Naive B cell (primary cell): ENCODE measurements at places on chromosomes 12 and 14.

DNA sequence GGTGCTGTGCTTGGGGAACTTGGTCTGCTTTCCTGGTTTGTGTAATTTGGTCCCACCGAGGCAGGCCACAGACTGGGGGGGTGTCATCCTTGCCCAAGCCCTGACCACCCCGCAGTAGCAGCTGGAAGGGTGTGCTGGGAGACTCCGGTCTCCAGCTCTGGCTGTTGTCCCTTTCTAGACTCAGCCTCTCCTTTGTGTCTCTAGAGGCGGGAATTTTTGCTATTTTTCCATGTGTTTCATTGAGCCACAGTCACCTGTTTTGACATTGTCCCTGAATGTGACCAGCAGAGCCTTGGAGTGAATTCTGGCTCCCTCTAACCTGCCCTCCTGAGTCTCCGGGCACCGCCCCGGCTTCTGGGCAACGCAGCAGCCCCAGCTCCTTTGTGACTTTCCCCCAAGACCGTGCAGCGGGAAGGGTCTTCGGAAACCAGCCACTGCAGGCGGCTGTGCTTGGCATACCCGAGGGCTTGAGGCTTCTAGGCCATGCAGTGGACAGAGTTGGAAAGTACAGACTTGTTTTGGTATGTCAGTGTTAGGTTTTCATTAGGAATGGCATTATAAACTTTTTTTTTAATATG is 98.6 kb downstream of the TNFAIP2 start:
- H3K4me1 ChIP-seq = no peaks in the 10 kb centered on the region
- H3K27me3 ChIP-seq = peaks cover 36% of the 10 kb centered on the region
- DNase-seq = no peak
- no peak overlapping the region for H3K27ac ChIP-seq
- no peaks in the 10 kb centered on the region for H3K36me3 ChIP-seq
- H3K4me3 ChIP-seq = no peak overlapping the region

DNA sequence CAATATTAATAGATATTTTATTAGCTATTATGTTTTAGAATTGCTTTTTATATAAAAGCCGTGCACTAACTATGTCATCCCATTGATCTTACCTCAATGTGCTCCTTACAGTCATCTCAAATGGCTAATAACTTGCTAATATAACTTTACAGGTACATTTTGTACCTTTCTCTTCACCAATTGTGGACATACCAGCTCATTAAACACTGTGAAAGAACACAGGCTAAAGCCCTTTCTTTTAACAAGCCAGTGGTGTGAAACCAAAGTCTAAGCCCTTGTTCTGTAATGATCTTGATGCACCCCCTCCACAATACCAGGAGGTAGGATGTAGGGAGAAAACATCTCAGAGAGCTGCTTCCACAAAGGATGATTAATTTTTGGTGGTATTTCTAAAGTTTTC is 675.3 kb upstream of the USP15 start:
- no peaks in the 10 kb centered on the region for H3K4me1 ChIP-seq
- no peak for DNase-seq
- no peak overlapping the region for H3K27ac ChIP-seq
- H3K27me3 ChIP-seq = no peaks in the 10 kb centered on the region
- peaks cover 4% of the 10 kb centered on the region for H3K36me3 ChIP-seq

DNA sequence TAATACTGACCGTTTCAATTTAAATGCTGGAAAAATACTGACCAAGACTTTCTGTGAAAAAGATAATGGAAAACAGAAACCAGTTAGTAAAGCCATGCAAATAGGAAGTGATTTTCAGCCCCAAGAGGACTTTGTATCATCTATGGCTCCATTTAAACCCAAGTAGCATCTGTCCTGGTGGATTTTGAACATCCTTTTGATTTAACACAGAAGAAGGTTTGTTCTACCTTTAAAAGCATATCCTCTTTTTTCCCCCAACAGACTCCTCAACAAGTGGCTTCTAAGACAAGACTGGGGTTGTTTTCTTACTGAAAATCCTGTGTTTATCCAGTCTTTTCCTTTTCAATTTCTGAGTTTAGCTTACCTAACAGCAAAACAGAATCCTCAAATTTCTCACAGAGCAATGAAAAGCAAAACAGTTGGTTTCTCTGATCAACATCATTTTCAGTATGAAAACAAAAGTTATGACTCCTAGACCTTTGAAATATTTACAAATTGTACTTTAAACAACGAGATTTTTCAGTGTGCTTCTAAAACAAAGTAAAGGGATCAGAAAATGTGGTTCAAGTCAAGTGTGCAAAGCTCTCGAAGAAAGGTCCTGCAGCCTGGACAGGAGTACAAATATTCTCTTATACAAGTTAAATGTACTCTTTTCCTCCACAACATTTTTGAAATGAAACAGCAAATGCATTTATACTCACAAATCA is 2.9 kb downstream of the PHLDA1 start:
- no peak for DNase-seq

GRCh38 chr14:29861996-29862395 is 65.7 kb downstream of the PRKD1 start:
- H3K27ac ChIP-seq = no peak overlapping the region
- H3K36me3 ChIP-seq = no peaks in the 10 kb centered on the region
- no peak for DNase-seq
- H3K4me1 ChIP-seq = peaks cover 15% of the 10 kb centered on the region
- no peak overlapping the region for H3K4me3 ChIP-seq

DNA sequence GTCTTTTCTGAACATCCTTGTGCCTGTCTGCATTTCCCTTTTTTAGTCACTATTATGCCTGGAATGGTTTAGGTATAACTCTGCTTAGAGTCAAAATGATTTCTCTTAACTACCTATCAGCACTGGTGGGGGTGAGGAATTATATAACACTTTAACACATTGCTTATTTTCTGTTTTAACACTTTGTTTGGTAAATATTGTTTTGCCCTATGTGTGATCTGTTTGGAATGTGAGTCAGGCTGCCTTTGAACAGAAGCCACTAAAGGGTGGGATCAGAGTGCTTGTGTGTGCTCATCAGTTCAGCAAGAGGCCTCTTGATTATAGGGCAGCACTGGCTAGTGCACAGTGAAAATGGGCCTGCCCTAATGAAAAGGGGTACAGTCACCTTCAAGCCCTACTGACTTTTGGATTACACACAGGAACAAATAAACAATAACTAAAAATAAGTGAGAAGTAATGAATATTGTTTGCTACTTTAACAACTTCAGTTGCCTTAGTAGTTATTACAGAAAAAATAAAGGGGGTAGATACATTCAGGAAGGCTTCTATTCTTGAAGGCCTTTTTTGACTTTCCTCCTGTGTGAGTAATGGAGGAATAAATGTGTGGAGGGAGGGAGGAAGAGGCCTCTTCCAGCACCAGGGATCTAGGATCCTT is 23.2 kb downstream of the NGDN start:
- no peaks in the 10 kb centered on the region for H3K36me3 ChIP-seq
- H3K27me3 ChIP-seq = no peaks in the 10 kb centered on the region
- H3K27ac ChIP-seq = no peak overlapping the region
- DNase-seq = no peak

GRCh38 chr12:81727391-81727790 is 31.8 kb downstream of the PPFIA2 start:
- H3K27ac ChIP-seq = no peak overlapping the region
- no peaks in the 10 kb centered on the region for H3K4me1 ChIP-seq
- no peaks in the 10 kb centered on the region for H3K27me3 ChIP-seq
- no peak for DNase-seq
- no peaks in the 10 kb centered on the region for H3K36me3 ChIP-seq

GRCh38 chr14:104885973-104886689 is 21.1 kb downstream of the CEP170B start:
- no peaks in the 10 kb centered on the region for H3K4me1 ChIP-seq
- H3K36me3 ChIP-seq = no peaks in the 10 kb centered on the region
- no peak overlapping the region for H3K27ac ChIP-seq
- H3K27me3 ChIP-seq = no peaks in the 10 kb centered on the region
- no peak for DNase-seq
- H3K4me3 ChIP-seq = no peak overlapping the region

GRCh38 chr14:29465095-29465494 is 462.6 kb downstream of the PRKD1 start:
- no peaks in the 10 kb centered on the region for H3K36me3 ChIP-seq
- H3K4me3 ChIP-seq = no peak overlapping the region
- DNase-seq = no peak
- H3K27me3 ChIP-seq = no peaks in the 10 kb centered on the region
- H3K27ac ChIP-seq = no peak overlapping the region

DNA sequence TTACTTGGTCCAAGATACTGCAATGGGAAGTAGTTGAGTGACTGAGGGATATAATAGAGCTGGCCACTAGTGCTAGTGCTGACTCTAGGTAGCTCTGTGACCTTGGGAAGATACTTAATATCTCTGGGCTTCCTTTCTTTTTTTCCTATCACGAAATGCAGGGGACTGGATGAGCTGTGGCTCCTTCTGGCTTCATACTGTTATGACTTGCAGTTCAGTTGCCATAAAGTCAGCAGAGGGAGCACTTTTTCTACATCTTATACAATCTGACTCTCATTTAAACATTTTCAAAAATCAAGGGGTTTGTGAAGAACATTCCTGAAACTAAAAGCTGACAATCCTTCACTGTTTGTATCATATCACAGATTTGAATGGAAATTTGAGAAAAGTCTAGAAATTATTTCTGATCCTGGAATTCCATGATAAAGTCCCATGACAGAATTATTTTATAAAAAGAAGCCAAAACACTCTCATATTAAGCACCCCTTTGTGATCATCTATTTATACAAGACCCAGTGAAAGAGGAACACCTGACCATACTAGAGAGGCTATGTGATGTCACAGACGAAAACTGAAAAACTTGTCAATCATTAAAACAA is 5.3 kb downstream of the BHLHE41 start:
- H3K27me3 ChIP-seq = peaks cover 12% of the 10 kb centered on the region
- peak; percentile 34 for DNase-seq
- no peaks in the 10 kb centered on the region for H3K36me3 ChIP-seq
- no peak overlapping the region for H3K27ac ChIP-seq
- H3K4me1 ChIP-seq = peaks cover 33% of the 10 kb centered on the region

DNA sequence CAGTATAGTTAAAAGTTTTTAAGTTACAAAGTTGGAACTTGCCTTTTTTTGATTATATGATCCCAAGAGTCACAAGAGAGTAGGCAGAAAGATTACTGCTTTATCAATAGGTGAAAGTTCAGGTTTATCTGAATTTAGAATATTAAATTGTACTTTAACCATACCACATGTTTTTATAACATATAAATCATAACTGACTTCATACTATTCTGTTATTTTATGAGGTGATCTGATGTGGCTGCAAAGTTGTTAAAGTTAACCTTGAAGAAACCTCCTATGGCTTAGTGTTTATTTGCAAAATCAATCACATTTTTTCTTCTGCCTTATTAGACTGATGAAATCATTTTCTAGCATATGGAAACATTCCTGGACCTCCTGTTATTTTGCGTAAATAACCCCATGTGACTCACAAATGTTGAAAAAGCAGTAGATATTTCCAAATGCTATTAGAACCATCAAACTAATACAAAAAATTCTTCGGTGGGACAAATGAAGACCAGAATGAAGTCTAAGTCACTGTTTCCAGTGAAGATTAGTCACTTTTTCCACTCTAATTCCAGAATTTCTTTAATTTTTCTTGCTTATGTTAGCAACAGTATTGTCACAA is 132.1 kb downstream of the RAD51B start:
- no peaks in the 10 kb centered on the region for H3K4me1 ChIP-seq
- H3K36me3 ChIP-seq = no peaks in the 10 kb centered on the region
- no peak for DNase-seq
- H3K27ac ChIP-seq = no peak overlapping the region
- no peak overlapping the region for H3K4me3 ChIP-seq
- no peaks in the 10 kb centered on the region for H3K27me3 ChIP-seq

DNA sequence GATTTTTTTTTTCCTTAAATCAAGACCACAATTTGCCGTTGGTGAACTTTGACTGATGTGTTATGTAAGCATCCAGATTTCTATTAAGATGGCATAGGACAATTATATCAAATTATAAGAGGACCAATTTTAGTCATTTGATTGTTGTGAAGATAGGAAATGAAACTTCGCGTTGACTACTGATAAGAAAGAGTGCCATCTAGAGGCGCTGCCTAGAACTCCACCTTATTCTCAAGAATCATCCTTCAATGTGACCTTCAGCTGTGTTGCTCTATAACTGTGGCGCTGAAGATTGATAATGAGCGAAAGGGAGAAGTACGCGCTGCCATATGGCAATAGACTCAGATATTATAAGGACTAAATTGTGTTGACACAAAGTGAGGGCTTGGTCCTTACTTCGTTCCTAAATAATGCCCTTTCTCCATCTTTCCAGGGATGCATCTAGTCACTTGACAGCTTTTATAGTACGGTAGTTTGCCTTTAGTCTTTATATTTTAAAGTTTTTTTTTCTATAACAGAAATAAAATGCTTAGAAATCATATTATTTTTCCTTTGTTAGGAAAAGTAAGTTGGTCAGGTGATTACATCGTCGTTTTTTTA is 350.8 kb upstream of the STXBP6 start:
- H3K4me1 ChIP-seq = no peaks in the 10 kb centered on the region
- DNase-seq = peak; percentile 14
- H3K27me3 ChIP-seq = no peaks in the 10 kb centered on the region
- H3K4me3 ChIP-seq = no peak overlapping the region
- no peaks in the 10 kb centered on the region for H3K36me3 ChIP-seq

DNA sequence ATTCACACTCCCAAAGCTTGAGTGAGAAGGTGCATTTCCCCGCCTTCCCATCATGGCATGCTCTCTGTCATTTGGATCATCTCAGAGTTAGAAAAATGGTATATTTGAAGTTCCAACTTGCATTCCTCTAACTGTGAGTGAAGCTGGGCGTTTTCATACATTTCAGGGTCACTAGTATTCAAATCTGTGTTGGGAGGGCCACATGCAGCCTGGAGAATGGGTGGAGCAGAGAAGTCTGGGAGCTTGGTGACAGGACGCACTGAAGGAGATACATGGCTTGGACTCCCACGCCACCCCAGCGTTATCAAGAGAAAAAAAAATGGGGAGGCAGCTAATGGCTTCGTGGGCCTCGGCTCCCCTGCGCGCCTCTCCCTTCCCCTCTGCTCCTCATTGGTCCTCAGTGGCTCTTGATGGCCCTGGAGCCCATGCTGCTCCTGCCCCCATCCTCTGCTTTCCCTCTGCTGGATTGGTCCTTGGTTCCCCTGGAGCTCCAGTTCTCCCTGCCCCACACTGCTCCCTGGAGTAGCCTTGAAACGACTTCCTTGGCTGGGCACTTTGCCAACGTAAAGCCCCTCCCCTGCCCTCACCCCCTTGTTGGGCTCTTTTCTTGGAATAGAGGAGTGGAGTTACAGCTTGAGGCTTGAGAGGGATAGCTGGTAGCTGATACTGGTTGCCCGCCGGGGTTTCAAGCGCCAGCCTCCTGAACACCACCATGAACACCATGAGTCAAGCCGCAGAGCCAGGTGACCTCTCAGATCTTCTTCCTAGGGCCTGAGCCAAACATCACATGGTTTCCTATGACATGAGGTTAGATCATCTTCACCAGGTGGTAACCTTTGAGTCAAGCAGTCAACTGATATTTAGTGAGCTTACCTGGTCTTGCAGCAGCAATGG is 139.6 kb downstream of the PRKCH start:
- no peaks in the 10 kb centered on the region for H3K36me3 ChIP-seq
- peaks cover 8% of the 10 kb centered on the region for H3K4me1 ChIP-seq
- H3K27ac ChIP-seq = no peak overlapping the region
- no peak overlapping the region for H3K4me3 ChIP-seq

GRCh38 chr14:76968621-76969063 is 59.9 kb downstream of the IRF2BPL start:
- H3K36me3 ChIP-seq = no peaks in the 10 kb centered on the region
- no peaks in the 10 kb centered on the region for H3K27me3 ChIP-seq
- H3K4me3 ChIP-seq = no peak overlapping the region
- no peak for DNase-seq
- peaks cover 21% of the 10 kb centered on the region for H3K4me1 ChIP-seq
